Activated naive CD4-positive, alpha-beta T cell treated with anti-CD3 and anti-CD28 coated beads, Interleukin-2, amount 10 ng/mL, durations not matched to agents 5 hours and 36 hours (primary cell): ENCODE measurements at places on chromosomes 12 and 14. TPM values are rescaled to one million over a fixed set of nuclear protein-coding genes. Genes with fewer than 3 reads are reported as not detected.

The TMEM30B gene
- 0.39 TPM for total RNA-seq

The HOXC9 gene
- not detected for total RNA-seq

The ZDHHC22 gene
- not detected for total RNA-seq

The LAG3 gene
- total RNA-seq, result 3.2 TPM

The SIX4 gene
- not detected for total RNA-seq

The SSPN gene
- not detected for total RNA-seq

The RAB35 gene
- 68.7 TPM for total RNA-seq

The SOX5 gene
- not detected for total RNA-seq

The EIF2S3B gene
- 2.6 TPM for total RNA-seq

The KRT71 gene
- not detected for total RNA-seq

The LBHD2 gene
- total RNA-seq, result not detected

The A2ML1 gene
- not detected for total RNA-seq

The AKAP5 gene
- total RNA-seq, result 0.50 TPM

The TPH2 gene
- not detected for total RNA-seq

The AP1G2 gene
- 314 TPM for total RNA-seq

The TAS2R8 gene
- total RNA-seq, result not detected

The PITPNM2 gene
- 29.9 TPM for total RNA-seq

The TTC5 gene
- total RNA-seq, result 17.5 TPM

The SLC22A17 gene
- total RNA-seq, result 2.1 TPM

The FSCB gene
- not detected for total RNA-seq

The GPRC5D gene
- total RNA-seq, result 0.83 TPM

The PLEKHD1 gene
- total RNA-seq, result 0.15 TPM

The KLRC4 gene
- total RNA-seq, result not detected
